Activated naive CD4-positive, alpha-beta T cell (primary cell): ENCODE measurements at places on chromosomes 16 and 17.
A peak's percentile ranks its signal among the peaks of the same experiment; 100 is the strongest.

DNA sequence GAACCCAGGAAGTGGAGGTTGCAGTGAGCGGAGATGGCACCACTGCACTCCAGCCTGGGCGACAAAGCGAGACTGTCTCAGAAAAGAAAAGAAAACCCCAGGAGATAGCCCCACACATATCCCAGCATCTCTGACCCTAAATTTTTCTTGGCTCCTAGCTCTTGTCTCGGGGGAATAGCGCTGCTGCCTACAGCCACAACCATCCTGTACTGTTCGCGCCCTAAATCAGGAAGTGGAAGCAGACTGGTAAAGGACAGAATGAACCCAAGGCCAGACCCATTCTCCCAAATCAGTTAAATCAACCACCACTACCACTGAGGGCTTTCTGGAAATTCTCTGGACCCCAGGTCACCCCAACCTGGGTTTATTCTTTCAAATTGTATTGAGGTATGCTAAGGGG, 1.7 kb downstream of the CTDNEP1 start:
- DNase-seq, result no peak

DNA sequence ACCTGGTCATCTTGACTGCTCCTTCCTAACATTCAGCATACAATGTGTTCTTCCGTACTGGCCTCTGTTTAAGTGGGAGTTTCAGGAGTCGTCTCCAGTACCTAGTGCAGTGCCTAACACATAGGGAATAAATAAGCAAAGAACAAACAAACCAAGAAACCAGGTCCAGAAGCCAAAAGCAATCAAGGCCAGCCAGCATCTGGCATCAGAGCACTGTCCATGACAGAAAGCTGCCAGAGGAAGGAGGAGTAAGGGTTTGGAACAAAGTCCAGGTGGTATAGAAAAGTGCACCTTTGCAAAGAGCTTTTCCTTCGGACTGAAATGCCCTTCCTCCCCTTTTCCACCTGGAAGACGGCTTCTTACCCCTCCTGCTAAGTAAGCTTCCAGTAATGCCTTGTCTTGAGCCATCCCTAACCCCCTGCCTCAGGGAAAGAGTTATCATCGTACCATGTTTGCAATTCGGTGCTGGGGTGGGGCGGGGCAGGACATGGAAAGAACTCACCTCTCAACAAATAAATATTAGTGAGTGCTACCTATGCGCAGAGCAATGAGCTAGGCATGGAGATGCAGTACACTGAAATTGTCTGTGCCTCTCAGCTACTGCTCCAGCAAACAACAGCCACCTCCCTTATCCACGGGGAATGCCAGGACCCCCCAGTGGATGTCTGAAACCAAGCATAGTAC, 47.6 kb downstream of the C17orf67 start:
- no peak for DNase-seq

DNA sequence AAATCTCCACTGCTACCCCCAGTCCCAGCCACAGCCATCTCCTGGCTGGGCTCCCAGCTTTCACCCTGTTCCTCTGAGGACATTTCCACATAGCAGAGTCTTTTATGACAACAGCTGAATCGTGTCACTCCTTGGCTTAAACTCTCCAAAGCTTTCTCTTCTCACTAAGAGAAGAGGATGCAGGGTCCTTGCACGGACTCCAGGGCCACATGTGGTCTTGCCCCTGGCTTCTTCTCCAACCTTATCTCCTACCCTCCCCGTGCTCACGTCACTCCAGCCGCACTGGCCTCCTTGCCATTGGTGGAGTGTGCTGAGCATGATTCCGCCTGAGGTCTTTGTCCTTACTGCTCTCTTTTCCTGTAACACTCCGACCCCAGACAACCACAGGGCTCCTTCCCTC, 39.9 kb upstream of the CCDC182 start:
- no peak for DNase-seq

DNA sequence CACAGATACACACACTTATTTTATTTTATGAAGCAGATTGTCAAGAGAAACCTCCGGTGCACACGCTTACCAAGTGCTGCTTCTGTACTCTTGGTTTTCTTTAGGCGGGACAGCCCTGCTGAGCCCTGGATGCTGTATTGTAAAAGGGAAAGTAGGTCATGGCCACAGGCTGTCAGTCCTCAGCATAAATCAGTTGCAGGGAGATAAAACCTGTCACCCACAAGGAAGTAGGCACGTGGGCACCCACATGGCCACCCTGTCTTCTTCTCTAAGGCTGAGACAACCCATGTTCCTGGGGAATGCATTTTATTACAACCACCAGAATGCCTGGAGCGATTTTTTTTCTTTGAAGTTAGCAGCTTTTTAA, 59.3 kb downstream of the ASIC2 start:
- DNase-seq, result no peak

DNA sequence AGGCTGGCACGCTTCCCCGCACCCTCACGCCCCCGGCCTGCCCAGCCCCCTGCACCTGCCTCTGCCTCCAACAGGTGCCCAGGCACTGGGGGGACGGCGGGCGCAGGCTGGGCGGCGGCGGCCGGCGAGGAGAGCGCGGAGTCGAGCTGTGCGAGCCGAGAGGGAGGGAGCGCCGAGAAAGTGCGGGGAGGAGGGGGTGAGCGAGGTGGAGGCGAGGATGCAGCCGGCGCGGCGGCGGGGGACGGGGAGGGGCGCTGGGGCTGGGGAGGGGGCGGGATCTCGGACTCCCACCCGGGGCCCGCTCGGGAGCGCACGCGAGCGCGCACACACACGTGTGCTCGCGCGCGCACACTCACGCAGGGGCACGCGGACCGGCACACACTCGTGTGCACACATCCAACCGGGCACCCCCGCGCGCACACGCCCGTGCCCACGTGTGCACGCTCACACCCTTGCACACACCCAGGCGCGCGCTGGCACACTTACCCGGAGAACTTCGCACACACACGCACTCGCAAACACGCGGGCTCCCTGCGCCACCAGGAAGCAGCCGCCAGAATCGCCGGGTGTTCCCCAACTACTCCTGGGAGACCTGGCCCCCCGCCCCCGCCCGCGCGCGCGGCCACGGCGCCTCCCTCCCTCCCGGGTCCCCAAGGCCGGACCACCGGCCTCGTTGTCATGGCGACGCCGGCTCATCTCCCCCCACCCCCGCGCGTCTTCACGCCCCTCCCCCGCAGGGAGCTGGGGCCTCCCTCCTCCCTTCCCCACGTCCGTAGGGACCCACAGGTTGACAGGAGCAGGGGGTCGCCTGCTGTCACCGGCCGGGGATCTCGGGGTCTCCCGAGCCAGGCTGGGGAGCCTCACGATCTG, at the start of gene DOC2A:
Gene DOC2A (minus strand): TSS at position 184 of the 870 bp plus-strand sequence. CDS start 805 bp downstream, outside the sequence.
- peak; percentile 26 for DNase-seq

GRCh38 chr16:21608639-21609328, 9.4 kb downstream of the METTL9 start:
- no peak for DNase-seq

GRCh38 chr17:6437466-6437865, 2.5 kb upstream of the AIPL1 start:
- no peak for DNase-seq

DNA sequence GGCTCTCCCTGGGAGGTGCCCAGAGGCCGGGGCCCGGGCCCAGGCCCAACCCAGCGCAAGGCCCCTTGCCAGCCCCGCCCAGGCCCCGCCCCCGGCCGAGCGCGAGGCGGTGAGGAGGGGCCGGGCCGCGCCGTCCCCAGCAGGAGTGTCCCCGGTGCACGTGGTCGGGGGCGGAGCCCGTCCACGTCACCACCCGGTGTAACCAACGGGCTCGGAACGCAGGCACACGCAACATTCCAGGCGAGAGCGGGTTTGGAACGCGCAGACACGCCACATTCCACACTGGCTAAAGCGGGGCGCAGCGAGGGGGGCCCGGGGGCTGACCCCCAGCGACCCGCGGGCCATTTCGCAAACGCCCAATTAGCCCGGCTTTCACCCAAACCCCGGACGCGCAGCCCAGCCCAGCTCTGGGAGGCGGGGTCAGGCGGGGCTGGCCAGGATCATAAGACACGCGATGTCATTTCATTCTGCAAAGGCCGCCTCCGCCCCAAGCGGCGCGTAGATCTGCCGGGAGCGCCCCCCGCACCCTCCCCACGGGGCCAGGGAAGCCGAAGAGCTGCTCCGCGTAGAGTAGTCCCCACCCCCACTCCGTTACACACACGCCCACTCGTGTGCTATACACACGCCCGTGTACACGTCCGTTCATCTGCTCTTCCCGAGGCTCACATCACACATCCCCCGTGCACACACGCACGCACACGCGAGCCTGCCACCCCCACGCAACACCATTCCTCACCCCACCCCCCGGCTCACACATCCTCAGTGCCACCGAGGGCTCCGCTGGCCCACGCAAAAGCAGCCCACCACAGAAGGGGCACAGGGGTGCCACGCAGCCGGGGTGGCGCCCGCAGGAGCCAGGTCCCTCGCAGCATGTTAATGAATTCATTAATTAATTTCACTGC, 1.0 kb downstream of the MNT start:
- peak; percentile 76 for DNase-seq

DNA sequence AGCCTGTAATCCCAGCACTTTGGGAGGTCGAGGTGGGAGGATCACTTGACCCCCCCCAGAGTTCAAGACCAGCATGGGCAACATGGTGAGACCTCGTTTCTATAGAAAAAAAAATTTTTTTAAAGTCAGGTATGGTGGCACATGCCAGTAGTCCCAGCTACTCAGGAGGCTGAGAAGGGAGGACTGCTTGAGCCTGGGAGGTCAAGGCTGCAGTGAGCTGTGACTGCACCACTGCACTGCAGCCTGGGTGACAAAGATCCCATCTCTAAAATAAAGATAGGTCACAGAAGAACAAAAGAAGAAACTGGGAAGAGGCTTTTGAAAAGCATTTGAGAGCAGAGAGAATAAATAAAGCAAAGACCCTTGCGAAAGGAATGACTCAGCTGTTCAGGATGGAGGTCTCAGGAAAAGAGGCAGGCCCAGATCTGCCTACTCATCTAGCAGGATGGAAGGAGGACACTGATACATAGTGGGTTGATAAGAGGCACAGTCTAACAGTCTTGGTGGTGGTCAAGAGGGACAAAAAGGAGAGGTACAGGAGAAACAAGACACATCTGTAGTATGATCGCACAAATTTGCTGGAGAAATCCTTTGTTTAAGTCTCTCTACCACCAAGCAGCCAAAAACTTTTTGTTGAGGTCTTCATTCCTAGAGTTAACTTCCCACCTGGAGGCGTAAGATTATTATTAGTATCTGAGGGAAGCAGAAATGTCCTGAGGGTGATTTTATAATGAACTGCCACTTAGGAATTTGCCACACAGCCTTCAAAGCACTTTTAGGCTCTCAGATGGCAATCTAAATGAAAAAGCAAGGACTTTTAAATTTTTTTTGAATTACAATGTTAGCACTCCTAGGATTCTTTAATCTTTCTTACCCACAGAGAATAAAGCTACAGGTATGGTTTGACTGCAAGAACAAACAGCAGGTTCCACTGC, 17.6 kb downstream of the ZSWIM7 start:
- DNase-seq, result no peak

DNA sequence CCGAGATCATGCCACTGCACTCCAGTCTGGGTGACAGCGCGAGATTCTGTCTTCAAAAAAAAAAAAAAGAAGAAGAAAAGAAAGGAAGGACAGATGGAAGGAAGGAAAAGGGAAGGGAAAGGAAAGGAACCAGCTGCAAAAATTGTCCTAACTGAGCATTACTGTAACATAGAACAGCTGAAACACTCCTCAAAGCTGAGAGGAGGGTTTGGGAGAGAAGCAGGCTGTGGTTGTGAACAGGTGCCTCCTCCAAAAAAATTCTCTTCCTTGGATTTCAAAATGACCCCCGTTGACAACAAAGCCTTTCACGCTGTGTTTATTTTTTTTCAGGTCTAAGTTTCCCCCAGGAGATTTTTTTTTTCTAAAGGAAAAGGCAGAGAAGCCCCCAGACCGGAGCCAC, 541.4 kb downstream of the WWOX start:
- DNase-seq, result no peak

- DNase-seq, result no peak
These were observed 682.1 kb upstream of the SOX9 start for GRCh38 chr17:71438631-71439146.

DNA sequence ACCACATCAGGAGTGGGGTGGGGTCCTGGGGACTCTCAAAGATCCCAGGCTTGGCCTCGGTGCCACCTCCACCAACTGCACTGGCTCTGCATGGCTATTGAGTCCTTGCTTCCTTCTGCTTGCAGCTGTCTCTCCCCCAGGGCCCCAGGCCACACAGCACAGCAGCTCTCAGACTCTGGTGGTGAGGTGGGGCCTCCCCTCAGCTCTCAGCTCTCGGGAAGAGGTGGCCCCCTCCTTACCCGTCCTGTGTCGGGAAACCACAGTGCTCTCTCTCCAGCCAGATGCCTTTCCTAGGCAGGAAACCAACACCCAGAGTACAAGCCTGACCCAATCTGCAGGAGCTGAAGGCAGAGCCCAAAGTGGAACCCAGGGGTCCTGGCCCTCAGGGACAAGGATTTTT, 18.5 kb downstream of the SRCIN1 start:
- DNase-seq, result no peak

GRCh38 chr17:44267165-44267455, 825 bp downstream of the SLC4A1 start:
- no peak for DNase-seq

DNA sequence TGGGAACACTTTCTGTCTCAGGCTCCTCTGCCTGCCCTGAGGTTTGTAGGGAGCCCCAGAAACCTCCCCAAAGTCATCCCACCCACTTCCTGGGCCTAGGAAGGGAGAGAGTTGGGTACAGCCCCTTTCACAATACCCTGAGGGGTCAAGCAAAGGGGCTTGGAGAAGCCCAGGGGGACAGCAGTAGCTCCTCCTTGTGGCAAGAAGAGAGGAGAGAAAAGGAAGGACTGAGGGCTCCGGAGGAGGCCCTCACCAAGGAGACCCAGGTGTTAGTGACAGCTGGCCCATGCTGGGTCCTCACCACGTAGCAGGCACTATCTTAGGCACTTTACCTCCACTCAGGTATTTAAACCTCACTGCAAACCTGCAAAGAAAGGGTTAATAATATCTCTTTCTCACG, 112.8 kb downstream of the IRX5 start:
- no peak for DNase-seq

DNA sequence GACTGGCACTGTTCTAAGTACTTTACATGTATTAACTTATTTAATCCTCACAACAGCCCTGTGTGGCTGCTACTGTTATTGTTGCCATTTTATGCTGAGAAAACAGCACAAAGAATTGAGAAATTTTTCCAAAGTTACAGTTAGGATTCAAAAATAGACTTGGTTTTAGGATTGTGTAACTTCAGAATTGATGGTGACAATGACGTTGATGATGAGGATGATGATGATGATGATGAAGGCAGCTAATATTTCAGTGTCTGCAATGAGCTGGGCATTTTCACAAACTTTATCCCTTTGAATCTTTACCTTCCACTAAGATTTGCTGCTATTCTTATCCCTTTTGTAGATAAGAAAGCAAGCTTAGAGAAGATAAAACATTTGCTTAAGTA, 22.1 kb downstream of the PRKCB start:
- DNase-seq, result no peak

DNA sequence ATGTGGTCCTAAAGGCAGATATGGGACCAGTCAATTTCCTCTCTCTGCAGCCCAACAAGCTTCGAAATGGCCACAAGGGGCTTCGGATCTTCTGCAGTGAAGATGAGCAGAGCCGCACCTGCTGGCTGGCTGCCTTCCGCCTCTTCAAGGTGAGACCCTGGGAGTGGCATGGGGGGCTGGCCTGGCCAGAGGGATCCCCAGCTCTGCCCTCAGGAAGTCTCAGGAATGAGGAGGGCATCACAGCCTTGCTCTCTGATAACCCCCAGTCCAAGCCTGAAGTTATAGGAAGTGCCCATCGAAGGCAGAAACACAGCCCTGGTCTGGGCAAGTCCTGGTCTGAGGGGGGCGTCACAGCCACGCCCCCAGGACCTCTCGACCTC, 7.1 kb downstream of the GRB7 start:
- DNase-seq, result no peak

GRCh38 chr17:43907425-43907981, at the start of gene MPP2:
Gene MPP2 (minus strand): TSS chr17:43907536. CDS start chr17:43904460, 3,076 bp downstream.
- peak; percentile 59 for DNase-seq
